ENCODE measurements at places on chromosomes 6 and 20.

- peak; percentile 69 for DNase-seq
Measured at GRCh38 chr6:148440877-148441453, 98.3 kb downstream of the SASH1 start.

- peak; percentile 79 for DNase-seq
Measured at GRCh38 chr6:1596088-1596852, 13.4 kb upstream of the FOXC1 start.

DNA sequence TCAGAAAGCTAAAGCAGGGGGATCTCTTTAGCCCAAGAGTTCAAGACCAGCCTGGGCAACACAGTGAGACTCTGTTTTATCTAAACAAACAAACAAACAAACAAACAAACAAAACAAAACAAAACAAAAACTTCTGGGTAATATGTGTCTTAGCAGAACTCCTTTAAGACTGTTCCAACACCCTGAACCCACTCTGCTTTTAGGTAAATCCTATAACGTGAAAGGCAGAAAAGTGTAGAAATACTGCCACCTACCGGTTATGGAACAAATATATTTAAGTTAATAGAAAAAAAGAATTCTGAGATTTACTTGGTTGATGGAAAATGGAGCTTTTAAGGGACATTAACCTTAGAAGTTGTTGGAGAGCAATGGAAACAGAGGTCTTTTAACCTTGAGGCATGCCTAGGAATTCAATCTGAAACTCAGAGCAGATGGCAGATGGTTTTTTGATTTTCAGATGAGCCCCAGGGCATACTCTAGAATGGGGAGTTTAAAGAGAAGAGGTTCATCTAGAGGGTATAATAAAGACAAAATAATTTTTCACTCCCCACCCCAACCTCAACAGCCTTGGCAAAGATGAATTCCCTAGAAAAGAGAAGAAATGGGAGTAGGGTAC is 38.5 kb downstream of the SOD2 start:
- DNase-seq = no peak

DNA sequence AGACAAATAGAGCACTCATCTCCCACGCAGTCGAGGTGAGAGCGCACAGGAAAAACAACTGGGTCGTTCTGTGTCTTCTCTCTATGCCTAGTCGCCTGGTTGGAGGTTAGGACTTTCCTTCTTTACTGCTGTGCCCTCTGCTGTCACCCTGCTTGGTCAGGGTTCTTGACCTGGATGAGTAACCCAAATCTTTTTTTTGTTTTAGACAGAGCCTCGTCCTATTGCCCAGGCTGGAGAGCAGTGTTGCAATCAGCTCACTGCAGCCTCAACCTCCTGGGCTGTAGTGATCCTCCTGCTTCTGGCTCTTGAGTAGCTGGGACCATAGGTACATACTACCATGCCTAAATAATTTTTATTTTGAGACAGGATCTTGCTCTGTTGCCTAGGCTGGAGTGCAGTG is 24.5 kb downstream of the PRPF6 start:
- no peak for DNase-seq
